Skeletal muscle cell (primary cell): ENCODE measurements at places on chromosomes 6 and 20.

DNA sequence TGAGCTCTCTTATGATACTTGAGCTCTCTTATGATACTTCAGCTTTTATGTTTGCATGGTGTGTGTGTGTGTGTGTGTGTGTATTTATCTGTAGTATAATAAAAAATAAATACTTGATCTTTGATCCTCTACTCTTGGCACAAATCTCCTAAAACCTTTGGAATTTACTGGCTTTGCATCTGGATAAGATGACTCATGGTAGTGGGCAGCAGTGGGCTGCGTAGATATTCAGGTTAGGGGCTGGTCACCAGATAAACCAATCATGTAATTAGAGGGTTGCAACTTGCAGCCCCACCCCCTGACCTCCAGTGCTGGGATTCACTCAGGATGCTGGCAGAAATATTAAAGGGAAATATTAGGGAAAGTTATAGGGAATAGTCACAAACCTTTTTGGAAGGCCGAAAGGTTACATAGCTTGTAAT is 151.9 kb upstream of the COL21A1 start:
- no peak for DNase-seq

DNA sequence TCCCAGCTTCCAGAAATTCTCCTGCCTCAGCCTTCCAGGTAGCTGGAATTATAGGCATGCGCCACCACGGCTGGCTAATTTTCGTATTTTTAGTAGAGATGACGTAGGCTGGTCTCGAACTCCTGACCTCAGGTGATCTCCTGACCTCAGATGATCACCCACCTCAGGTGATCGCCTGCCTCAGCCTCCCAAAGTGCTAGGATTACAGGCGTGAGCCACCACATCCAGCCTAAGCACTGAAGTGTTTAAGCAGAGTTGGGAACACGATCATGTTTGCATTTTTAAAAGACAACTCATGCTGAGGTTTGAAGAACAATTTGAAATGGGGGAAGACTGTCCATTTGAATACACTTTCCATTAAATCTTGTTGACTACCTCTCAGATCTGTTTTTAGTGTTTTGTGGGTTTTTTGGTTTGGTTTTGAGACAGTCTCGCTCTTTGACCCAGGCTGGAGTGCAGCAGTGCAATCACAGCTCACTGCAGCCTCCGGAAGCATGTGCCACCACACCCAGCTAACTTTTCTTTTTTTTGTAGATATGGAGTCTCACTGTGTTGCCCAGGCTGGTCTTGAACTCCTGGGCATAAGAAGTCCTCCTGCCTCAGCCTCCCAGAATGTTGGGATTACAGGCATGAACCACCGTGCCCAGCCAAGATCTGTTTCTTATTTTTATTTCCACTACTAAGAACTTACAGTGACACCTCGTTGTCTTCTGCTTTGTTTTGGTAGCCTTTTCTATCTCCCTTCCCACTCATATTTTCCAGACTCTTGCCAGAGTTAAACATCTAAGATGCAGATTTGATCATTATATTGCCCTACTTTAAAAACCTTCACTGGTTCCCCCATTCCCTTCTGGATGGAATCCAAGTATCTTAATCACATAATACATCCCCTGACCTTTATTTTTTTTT is 5.5 kb downstream of the CASP8AP2 start:
- no peak for DNase-seq

DNA sequence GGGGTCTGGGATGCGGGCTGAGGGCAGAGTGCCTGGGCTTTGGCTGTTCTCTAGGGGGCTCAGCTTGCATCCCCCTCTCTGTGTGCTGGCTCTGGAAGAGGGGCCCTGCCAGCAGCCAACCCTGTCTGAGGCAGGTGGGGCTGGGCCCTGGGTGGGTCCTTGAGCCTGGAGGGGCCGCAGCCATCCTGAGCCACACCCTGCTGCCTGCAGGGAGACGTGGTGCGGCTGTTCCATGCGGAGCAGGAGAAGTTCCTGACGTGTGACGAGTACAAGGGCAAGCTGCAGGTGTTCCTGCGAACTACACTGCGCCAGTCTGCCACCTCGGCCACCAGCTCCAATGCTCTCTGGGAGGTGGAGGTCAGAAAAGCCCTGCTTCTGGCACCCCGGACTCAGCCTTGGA is 41.2 kb downstream of the ITPR3 start:
- DNase-seq = no peak

DNA sequence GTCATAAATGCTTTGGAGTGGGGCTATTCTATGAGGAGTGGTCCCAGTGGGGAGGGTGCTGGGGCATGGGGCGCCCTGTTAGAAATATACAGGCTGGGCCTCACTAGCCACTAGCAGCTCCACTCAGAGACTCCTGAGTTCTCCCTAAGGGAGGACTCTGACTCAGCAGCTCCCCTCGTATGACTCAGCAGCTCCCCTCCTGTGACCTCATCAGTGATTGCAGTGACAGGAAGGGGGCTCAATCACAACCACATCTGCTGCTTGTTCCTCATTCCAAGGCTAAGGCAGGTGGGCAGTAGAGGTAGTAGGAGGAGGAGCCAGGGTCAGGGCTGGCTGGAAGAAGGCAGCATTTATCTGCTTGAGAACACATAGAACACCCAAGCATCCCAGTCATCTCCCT is 73.7 kb downstream of the PRND start:
- peak; percentile 20 for DNase-seq

DNA sequence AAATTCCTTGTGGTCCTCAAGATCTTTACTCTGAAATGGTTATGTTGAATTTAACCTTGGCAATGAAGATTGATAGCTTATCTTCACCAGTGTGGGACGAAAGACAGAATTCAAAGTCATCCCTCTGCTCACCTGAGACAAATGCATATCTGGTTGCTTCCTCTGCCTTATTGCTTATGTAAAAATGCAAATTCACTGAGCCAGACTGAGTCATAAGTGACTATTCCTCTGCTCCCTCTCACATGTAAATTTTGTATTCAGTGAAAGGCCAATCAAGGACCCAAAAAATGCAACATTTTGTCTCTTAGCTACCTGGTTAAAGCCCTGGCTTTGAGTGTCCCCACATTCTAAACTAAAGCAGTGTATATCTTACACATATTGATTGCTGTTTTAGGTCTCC is 593.1 kb upstream of the GJE1 start:
- no peak for DNase-seq
